Stimulated activated CD8-positive, alpha-beta memory T cell treated with anti-CD3 and anti-CD28 coated beads, Interleukin-2, amount 100 ng/mL, for 1 hour (primary cell): ENCODE measurements at places on chromosomes 1 and 21.

DNA sequence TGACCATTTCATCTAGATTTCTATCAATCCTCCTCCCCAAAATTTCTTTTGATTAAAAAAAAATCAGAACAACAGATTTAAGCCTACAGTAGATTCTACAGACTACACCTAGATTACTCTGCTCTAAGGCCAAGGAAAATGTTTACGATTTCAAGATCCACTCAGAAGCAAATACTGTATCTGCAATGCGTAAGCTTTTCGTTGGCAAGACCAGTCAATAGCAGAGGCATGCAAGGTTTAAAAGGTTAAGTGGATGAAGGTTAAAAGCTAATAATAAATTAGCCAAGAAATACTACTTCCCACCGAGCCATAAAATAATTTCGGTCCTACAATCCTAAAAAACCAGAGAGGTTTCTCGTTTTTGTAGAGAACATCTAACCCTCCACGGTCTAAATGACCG, 1.3 kb downstream of the CLSTN1 start:
- no peak for DNase-seq

DNA sequence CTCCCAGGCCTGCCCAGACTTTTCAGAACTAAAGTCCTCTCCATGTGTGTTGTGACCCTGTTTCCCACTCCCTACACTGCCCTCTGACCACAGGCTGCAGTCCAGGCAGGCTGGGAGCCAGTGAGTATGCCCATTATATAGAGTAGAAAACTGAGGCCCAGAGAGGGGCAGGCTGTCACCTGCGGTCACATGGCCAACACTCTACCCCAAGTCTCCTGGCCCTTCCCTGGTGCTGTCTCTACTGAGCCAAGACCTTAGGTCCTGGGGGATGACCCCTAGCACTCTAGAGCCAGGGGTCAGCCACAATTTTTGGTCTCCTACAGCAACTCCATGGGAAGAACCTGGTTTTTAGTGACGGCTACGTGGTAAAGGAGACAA, 30.8 kb downstream of the RPS6KA1 start:
- DNase-seq = no peak

DNA sequence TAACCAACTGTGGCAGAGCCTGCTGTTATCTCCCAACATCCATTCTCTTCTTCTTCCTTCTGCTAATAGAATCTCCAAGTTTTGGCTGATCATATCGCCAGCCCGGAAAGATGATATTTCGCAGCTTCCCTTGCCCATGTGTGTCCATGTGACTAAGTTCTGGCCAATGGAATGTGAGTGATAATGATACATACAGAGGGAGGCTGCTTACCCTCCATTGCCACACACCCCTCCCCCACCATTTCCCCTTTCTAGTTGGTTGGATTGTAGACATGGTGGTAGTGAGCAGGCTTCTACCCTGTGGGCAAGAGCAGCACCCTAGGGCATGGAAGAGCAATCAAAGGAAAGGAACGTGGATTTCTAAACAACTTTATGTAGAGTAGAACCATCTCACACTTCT, 48.8 kb downstream of the SLC9C2 start:
- DNase-seq = no peak

GRCh38 chr1:5424802-5425703, 567.2 kb downstream of the NPHP4 start:
- no peak for DNase-seq

DNA sequence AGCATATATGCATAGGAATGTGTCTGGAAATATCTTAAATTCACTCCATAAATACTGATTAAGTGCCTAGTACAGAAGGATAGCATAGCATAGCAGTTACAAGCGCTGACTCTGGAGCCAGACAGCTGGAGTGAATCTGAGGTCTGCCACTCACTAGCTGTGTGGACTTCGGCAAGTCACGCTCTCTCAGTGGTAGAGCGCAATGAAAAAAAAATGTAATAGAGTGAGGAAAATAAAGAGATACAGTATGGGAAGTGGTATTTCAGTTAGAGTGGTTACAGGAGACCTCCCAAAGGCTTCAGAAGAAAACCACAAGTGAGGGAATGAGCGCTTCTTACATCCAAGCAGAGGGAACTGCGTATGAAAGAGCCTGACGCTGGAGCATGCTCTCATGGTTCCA, 338.9 kb upstream of the PRMT6 start:
- no peak for DNase-seq

DNA sequence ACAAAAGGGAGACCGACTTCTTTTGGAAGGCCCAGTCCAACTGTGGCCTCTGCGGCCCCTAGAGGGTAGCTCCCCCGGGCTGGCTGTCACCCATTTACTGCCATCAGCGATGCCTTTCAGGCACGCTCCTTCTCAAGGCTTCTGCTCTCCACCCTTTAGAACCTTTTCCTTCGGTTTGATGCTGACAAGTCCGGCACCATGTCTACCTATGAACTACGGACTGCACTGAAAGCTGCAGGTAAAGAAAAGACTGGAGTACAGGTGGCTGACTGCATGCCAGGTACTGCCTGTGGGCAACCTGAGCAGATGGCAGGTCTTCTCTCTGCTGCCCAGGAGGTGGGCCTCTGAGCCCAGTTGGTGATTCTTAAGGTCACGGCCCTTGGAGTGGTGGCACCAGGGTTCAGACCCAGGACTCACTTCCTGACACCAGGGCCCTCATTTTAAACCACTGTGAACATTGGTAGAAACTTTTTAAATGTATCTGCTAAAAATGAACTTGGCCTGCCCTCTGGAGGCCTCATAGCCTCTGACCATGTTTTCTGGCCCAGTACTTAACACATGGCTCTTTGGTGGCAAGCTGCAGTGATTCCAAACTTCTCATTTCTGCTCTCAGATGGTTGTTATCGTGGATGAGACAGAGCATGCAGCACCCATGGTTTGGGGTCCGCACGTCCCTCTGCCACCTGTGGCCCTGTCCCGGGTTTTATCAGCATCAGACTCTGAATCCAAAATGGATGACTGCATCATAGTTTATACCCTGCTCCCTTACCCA, 45.7 kb downstream of the CAPN9 start:
- no peak for DNase-seq

DNA sequence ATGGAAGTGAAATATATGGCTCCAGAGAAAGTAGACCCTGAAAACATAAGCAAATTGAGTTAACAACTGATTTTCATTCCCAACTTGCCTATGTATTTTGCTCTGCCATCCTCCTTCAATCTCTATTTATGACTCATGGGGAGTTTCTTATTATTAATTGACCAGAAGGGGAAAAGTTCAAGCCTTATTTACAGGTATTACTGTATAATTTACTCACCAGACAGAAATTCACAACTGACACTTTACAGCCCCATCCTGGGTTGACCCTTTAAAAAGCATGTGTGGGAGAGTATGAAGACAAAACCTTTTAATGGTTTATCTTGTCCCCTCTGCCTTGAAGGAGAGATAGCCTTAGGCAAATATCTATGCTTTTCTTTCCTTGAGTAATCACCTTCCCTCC, 39.8 kb upstream of the C1orf53 start:
- no peak for DNase-seq

DNA sequence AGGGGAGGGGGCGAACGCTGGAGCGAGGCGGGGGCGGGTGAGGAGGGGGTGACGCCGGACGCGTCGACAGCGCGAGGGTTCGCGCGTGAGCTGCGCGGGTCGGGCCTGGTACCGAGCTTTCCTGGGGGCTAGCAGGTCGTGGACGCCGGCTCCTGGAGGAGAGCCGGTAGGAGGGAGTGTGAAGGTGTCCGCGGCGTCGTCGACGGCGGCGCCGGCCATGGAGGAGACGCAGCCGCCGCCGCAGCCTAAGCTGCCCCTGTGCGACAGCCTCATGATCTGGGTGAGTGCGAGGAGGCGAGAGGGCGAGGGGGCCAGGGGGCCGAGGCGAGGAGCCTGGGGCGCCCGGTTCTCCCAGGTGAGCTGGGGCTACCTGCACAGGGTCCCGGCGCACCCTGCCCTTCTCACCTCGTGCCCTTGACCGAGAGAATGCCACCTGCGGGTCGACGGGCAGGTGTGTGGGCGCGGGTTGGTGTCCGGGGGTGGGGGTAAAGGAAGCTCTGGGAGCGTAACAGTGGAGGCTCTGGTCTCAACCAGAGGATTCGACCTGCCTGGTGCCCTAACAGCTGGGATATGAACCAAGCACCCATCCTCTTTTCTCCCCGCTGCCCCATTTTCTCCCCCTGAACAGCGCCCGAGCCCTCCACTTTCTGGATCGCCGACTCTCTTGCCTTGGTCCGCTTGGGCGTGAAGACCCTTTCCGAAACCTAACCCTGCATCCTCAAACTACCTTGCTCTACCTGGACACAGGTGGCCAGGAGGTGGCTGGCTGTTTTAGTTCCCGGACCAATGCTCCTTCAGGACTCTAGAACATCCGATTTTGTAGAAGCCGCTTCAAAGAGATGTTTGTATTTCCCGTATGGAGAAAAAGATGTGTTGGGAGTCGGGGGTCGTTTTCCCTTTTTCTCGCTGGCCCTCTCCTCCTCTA, at the start of gene HOOK1:
Gene HOOK1, plus strand, starts transcription at position 49 of the 925 bp plus-strand sequence. Its CDS starts 169 bp downstream, at position 218.
- no peak for DNase-seq

- no peak for DNase-seq
Measured at GRCh38 chr1:68145418-68146126, 86.8 kb downstream of the WLS start.

- DNase-seq = no peak
Measured at GRCh38 chr1:240497908-240498307, 114.0 kb downstream of the GREM2 start.

DNA sequence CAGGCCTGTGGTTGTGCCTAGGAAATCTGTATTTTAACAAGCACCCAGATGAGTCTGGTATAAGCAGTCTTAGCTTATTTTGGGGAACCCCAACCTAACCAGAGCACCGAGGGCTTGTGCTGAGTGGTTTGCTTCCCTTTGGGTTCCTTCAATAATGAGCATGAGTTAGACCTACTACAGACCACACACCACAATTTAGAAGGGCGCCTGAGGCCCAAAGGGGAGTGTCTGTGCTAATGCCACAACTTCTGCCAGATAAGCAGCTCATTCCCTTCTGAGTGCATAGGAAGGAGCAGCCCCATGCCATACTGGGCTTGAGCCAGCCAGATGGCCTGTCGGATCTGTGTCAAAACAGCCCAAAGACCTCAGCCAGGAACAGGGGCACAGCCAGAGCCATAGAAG, 15.4 kb upstream of the LSS start:
- no peak for DNase-seq

DNA sequence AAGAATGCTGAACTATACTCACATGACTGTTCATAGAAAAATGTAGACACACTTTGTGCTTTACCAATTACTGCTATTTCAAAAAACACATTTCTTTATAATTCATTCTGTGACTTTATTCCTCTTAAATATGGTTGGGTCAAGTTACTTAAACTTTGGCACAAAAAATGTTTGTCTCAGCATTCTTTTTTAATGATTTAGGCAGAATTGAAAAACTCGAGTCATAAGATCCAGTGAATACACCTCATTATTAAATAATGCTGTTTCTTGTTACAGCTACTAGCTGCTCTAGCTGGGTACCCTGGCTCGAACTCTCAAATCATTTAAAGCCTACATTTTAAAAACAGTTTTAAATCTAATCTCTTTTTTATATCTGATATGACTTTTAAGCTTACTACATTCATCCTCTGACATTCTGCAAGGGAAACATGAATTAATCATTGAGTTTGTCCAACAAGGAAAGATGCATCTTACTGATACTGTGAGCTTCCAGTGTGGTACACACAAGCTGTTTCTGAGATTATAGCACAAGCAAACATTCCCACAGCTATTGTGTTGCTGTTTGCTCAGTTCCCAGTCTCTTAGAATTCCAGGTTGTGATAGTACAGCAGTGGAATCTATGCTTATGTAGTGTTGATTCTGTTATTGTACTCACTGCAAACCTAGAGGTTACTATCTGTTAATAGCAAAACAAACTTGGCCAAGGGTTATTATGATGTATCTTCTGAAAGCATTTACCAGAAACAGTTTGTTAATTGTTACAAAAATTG, 746.5 kb downstream of the USP25 start:
- DNase-seq = no peak

GRCh38 chr1:62314454-62315350, 4.5 kb downstream of the KANK4 start:
- no peak for DNase-seq

DNA sequence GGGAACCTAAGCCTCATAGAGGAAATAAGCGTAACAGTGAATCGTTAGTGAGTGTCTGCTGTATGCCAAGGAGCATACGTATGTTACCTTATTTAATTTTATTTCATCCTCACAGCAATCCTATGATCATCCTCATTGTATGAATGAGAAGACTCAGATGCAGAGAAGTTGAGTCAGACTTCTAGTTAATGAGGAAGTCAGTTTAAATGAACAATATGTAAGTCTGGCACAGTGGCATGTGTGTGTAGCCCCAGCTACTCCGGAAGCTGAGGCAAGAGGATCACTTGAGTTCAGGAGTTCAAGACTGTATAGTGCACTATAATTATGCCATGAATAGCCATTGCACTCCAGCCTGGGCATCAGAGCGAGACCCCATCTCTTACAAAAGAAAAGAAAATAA, 148.0 kb downstream of the ZZZ3 start:
- DNase-seq = no peak

GRCh38 chr1:150970808-150971582, 3.6 kb downstream of the CERS2 start:
- no peak for DNase-seq

DNA sequence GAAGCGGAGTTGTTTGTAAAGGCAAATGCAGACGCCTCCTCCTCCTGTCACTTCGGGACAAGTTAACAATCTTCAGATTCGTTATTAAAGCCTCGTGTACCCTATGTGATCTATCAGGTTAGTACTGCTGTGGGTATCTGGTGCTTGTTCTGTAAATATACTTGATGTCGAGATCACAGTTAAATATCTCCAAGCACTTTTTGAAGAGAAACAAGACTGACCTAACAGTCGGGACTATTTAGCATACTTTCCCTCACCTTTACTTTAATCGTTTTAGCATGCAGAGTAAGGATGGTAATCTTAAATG, 710 bp downstream of the KLHL20 start:
- DNase-seq = no peak

DNA sequence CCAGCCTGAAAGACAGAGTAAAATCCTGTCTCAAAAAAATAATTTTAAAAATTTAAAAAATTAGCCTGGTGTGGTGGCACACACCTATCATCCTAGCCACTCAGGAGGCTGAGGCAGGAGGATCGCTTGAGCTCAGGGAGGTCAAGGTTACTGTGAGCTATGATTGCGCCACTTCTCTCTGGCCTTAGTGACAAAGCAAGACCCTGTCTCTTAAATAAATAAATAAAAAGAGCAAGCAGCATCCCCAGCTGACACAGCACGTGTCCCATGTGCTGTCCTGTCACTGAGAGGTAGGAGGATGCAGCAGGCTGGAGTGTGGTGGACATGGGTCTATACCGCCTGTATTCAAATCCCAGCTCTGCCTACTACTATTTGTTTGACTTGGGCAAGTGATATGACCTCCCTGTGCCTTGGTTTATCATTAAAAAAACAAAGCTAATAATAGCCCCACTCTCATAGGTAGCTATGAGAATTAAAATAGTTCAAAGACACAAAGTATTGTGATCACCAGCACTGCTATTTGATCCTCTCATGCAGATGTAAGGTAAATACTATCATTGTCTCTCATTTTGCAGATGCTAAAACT, 22.2 kb upstream of the ECE1 start:
- no peak for DNase-seq
